ENCODE measurements at places on chromosomes 6 and 20.

- no peak overlapping the region for H3K4me3 ChIP-seq
- no peak for DNase-seq
- no peaks in the 10 kb centered on the region for H3K27me3 ChIP-seq
- H3K36me3 ChIP-seq = peaks cover 4% of the 10 kb centered on the region
- no peak overlapping the region for H3K27ac ChIP-seq
- peaks cover 43% of the 10 kb centered on the region for H3K4me1 ChIP-seq
Observed at GRCh38 chr6:157095084-157095483, 228.2 kb downstream of the TMEM242 start.

GRCh38 chr20:57261457-57262251 is 4.8 kb downstream of the BMP7 start:
- H3K36me3 ChIP-seq = no peaks in the 10 kb centered on the region
- DNase-seq = no peak
- H3K4me3 ChIP-seq = peak overlapping the region; percentile 85
- peaks cover 74% of the 10 kb centered on the region for H3K4me1 ChIP-seq
- H3K27ac ChIP-seq = peak overlapping the region; percentile 83

- no peaks in the 10 kb centered on the region for H3K27me3 ChIP-seq
- no peak overlapping the region for H3K4me3 ChIP-seq
- H3K4me1 ChIP-seq = no peaks in the 10 kb centered on the region
- no peak overlapping the region for H3K27ac ChIP-seq
- no peak for DNase-seq
Observed at GRCh38 chr6:114785235-114786127, 442.7 kb upstream of the HS3ST5 start.

DNA sequence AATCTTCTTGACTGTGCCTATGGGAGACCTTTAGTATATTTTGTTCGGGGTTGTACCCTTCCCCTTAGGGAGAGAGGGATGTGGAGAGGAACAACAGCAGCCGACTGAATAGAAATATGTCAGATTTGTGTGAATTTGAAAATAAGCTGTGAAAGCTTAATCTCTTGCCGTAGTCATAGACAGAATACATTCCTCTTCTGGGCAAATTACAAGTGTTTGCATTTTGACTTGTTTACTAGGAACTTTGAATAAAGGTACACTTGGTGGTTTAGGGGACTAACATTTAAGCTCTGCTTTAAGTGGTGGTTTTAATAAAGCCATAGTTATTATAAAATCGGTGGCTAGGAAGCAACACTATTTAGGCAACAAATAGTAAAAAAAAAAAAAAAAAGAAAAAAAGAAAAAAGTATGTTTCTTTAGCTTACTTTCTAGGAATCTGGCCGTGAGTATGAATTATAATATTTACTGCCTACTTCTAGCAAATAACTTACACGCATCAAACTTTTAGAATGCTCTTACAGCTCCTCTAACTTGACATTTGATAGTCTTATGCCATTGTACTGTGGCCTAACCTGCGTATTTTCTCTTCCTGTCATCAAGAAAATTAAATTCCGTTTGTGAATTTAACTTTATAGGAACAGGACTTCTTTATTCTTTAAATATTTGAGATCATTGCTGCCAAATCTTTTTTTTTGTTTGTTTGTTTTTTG is 65.1 kb downstream of the ZBTB2 start:
- H3K4me3 ChIP-seq = peak overlapping the region; percentile 76
- no peak for DNase-seq
- peaks cover 24% of the 10 kb centered on the region for H3K4me1 ChIP-seq
- peaks cover 12% of the 10 kb centered on the region for H3K27me3 ChIP-seq
- H3K36me3 ChIP-seq = 0 out of 2 replicates have a peak, but pooled peaks cover 1% of the 10 kb centered on the region
- H3K27ac ChIP-seq = no peak overlapping the region

DNA sequence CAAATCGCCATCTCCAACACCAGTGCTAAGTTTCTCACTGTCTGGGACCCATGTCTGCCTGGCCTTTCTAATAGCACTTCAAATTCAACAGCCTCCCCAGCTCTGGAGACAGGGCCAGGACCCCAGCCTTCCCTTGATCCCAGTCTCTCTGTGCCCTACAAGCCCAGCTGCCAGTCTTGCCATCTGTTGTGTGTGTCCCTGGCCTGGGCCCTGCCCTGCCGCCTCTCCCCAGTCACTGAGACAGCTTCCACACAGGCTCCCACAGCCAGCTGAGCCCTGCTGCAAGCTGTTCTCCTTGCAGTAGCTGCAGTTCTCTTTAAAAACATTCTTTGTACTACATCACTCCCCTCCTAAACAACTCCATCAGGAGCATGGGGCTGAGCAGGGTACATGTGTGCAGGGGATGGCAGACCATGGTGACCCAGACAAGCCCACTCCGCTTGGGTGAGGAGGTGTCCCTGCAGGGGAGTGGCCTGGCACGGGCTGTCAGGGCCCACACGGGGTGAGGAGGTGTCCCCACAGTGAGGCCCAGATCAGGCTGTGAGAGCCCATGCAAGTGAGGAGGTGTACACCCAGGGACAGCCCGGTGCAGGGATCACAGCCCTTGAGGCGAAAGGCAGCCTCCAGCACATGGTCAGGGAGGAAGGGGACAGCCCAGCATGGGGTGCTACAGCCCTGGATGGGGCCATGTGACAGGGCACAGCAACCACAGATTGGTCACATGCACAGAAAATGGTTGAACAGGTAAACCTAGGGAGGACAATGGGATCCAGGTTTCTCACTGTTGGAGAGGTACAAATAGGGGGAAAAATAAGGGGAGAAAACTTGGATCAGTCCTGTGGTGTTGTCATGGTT is 16.2 kb downstream of the CST7 start:
- no peak for DNase-seq

DNA sequence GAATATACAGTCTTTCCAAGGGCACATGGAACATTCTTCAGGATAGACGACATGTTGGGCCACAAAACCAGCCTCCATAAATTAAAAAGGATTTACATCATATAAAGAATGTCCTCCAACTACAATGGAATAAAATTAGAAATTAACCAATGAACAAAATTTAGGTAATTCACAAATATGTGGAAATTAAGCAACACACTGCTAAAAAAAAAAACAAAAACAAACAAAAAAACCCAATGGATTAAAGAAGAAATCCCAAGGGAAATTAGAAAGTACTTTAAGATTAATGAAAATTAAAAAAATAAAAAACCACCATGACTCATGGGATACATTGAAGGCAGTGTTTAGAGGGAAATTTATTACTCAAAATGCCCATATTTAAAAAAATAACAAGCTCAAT is 21.4 kb upstream of the NT5E start:
- peaks cover 10% of the 10 kb centered on the region for H3K36me3 ChIP-seq
- no peaks in the 10 kb centered on the region for H3K27me3 ChIP-seq
- DNase-seq = no peak
- H3K4me1 ChIP-seq = no peaks in the 10 kb centered on the region

DNA sequence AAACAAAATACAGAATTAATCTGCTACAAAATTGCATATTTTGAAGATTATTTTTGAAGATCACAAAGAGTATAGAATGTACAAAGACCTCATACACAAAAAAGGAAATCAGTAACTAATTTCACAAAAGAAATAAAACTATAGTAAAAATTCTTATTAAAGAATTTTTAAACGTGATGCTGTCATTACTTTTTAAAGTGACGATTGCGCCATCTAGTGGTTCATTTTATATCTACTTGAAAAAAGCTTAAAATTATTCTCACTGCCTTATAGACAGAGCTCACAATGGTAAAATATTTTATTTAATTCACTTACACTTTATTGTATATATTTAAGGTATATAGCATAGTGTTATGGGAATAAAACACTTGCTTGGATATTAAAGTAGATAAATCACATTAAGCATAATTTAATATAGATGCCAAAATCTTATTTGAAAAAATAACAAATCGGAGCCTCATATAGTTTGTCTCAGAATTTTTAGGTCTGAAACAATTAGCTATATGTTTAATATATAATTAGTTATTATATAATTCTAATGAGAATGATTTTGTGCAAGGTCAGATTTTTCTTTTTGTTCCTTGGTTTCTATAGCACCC is 128.8 kb downstream of the PHF3 start:
- DNase-seq = no peak
- peaks cover 9% of the 10 kb centered on the region for H3K27me3 ChIP-seq
- H3K36me3 ChIP-seq = peaks cover 3% of the 10 kb centered on the region
- no peak overlapping the region for H3K27ac ChIP-seq

- no peak overlapping the region for H3K27ac ChIP-seq
- DNase-seq = no peak
- no peaks in the 10 kb centered on the region for H3K4me1 ChIP-seq
- H3K27me3 ChIP-seq = no peaks in the 10 kb centered on the region
- H3K36me3 ChIP-seq = no peaks in the 10 kb centered on the region
Observed at GRCh38 chr6:144134176-144134575, 16.1 kb upstream of the STX11 start.

- DNase-seq = no peak
- H3K4me3 ChIP-seq = peak overlapping the region; percentile 55
- H3K36me3 ChIP-seq = peaks cover 6% of the 10 kb centered on the region
- peaks cover 67% of the 10 kb centered on the region for H3K4me1 ChIP-seq
Observed at GRCh38 chr6:100879317-100879716, 1.8 kb downstream of the ASCC3 start.

GRCh38 chr20:38729767-38730166 is 5.5 kb downstream of the SLC32A1 start:
- H3K36me3 ChIP-seq = no peaks in the 10 kb centered on the region
- H3K4me1 ChIP-seq = peaks cover 51% of the 10 kb centered on the region
- H3K27ac ChIP-seq = no peak overlapping the region
- H3K4me3 ChIP-seq = peak overlapping the region; percentile 74
- peaks cover 99% of the 10 kb centered on the region for H3K27me3 ChIP-seq

- no peaks in the 10 kb centered on the region for H3K27me3 ChIP-seq
- H3K4me3 ChIP-seq = no peak overlapping the region
- DNase-seq = peak; percentile 50
- peaks cover 3% of the 10 kb centered on the region for H3K4me1 ChIP-seq
- H3K36me3 ChIP-seq = peaks cover 2% of the 10 kb centered on the region
- H3K27ac ChIP-seq = no peak overlapping the region
Observed at GRCh38 chr20:37943501-37944455, 40.9 kb downstream of the VSTM2L start.

GRCh38 chr20:47241345-47241781 is 115.1 kb downstream of the ZMYND8 start:
- H3K36me3 ChIP-seq = peaks cover 63% of the 10 kb centered on the region
- no peak overlapping the region for H3K4me3 ChIP-seq
- H3K27me3 ChIP-seq = no peaks in the 10 kb centered on the region
- no peak for DNase-seq
- peak overlapping the region; percentile 84 for H3K27ac ChIP-seq
- peaks cover 14% of the 10 kb centered on the region for H3K4me1 ChIP-seq

DNA sequence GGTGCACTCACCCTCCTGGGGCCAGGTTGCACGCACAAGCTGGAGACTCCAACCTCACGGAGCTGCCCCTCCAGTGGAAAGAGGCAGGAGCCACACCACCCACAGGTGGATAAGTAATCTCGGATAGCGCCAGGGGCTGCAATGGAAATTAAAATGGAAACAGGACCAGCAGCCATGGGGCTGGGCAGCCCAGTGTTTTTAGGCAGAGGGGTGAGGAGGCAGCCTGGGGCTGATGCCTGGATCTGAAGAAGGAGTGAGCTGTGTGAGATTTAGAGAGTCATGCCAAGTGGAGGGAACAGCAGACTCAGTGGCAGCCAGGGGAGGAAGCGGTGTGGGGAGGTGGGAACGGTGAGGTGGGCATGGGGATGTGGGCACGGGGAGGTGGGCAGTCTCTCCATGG is 275.6 kb downstream of the SMOC2 start:
- H3K27ac ChIP-seq = no peak overlapping the region
- no peak for DNase-seq
- no peaks in the 10 kb centered on the region for H3K4me1 ChIP-seq
- H3K4me3 ChIP-seq = no peak overlapping the region
- peaks cover 8% of the 10 kb centered on the region for H3K27me3 ChIP-seq

DNA sequence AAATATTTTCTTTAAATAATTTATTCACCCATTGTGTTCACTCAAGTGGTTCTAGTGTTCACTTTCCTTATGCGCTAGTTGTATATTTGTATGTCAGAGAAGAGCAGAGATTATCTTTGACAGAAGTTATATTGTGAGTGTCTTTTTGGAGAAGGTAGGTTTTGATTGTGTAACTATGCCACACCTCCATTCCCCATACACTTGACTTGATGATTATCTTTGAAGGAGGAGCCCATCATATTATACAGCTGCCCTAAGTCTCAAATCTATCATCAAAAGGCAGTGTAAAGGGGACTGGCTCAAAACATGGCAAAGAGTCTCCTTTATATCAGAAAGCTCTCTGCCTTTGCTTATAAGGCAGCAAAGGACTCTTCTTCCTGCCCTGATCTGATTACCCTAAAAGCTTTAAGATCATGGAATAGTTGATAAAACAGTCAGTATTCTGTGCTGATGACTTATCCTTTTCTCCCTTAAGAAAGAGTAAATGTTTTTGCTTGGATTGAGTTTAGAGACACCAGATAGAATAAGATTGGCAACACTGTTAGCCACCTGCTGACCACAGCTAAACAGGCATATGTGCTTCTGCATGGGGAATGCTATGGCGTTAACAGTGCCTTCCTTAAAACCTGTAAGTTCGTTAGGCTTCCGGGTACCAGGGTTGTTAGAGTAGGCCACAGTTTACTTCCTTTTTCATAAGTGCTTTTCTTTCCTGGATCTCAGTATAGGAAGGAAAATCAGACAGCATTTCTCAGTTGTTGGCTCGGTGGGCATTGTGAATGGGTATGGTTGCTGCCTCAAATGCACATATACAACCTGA is 22.6 kb downstream of the TOP1 start:
- H3K36me3 ChIP-seq = no peaks in the 10 kb centered on the region
- no peaks in the 10 kb centered on the region for H3K27me3 ChIP-seq
- DNase-seq = no peak
- H3K27ac ChIP-seq = no peak overlapping the region

GRCh38 chr20:1685304-1686052 is 27.9 kb upstream of the SIRPG start:
- H3K27ac ChIP-seq = no peak overlapping the region
- DNase-seq = no peak
- peaks cover 13% of the 10 kb centered on the region for H3K27me3 ChIP-seq
- peaks cover 2% of the 10 kb centered on the region for H3K36me3 ChIP-seq

DNA sequence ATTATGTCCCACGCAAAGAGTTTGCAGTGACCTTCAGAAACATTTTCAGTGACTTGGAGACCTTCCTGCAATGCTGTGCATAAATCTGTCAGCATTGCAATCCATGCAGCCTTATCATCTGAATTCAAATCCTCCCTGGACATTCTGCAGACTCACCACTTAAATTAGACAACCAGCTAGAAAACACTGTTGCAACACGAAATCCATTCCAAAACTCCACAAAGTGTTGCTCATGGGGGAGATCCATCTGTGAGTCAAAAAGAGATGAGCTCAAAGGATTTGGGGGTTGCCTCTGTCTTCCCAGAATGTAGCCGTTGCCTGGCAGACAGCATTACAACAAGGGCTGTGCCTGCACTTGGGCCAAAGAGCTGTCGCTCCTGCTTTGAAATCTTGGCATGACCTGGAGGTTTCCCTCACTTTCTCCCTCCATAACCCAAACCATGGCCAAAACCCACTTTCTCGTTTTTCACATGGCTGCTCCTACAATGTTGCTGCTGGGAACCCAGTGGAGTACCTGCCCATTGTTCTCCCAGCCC is 163.5 kb upstream of the CDYL start:
- no peaks in the 10 kb centered on the region for H3K27me3 ChIP-seq
- H3K4me1 ChIP-seq = no peaks in the 10 kb centered on the region
- no peak for DNase-seq
- H3K4me3 ChIP-seq = no peak overlapping the region
- H3K36me3 ChIP-seq = no peaks in the 10 kb centered on the region

GRCh38 chr6:170278743-170279094 is 12.2 kb downstream of the DLL1 start:
- H3K4me3 ChIP-seq = no peak overlapping the region
- peaks cover 51% of the 10 kb centered on the region for H3K27me3 ChIP-seq
- DNase-seq = no peak
- H3K27ac ChIP-seq = no peak overlapping the region

All from WTC11 (cell line).